ENCODE measurements at places on chromosomes 3 and 15.
A peak's percentile ranks its signal among the peaks of the same experiment; 100 is the strongest.

- no peak for DNase-seq
Measured at GRCh38 chr15:39704235-39704634, 78.4 kb downstream of the FSIP1 start.

DNA sequence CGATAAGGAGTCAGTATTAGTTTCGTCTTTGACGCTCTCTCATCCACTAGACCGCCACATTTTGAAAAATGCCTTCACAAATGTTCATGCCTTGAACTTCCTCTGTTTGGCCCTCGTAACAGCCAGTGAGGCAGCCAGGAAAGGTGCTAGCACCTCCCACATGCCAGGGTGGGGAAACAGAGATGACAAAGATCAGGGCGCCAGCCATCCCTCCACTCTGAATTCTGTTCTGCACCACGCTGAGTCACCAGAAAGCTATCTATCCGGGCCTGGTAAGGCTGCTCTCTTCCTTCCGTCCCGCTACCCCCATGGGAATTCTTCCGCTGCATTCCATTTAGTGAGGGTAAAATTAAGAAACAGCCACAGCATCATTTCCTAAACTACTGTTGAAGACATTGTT lies 31.3 kb upstream of the BCL2L10 start:
- DNase-seq = no peak

- no peak for DNase-seq
Measured at GRCh38 chr15:63506537-63507035, 2.2 kb downstream of the USP3 start.

- DNase-seq = peak; percentile 13
Measured at GRCh38 chr3:146625186-146625775, 20.1 kb upstream of the PLSCR5 start.

DNA sequence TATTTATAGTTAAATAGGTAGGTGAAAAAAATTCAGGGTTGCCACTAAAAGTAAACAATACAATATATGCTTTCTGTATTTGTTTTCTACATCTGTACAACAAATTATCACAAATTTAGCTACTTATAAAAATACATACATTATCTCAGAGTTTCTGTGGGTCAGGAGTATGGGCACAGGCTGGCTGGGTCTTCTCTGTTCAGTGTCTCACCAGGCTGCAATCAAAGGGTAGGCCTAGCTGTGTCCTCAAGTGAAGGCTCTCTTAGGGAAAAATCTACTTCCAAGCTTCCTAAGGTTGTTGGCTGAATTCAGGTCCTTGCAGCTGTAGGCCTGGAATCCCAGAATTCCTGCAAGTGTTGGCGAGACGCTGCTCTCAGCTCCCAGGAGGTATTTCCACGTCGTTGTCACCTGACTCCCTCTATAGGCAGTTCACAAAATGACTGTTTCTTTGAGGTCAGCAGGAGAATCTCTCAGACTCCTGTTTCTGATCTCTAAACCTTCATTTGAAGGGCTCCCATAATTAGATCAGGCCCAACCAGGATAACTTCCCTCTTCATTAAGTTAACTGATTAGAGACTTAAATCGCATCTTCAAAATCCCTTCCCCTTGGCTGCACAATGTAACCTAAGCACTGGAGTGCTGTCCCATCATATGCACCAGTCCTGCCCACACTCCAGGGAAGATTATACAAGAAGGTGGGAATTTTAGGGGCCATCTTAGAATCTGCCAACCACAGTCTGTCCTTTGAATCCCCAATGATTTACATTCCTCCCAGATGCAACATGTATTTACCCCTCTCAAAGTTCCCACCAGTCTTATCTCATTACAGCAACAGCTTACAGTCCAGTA lies 296.6 kb downstream of the SUCLG2 start:
- peak; percentile 20 for DNase-seq

- no peak for DNase-seq
Measured at GRCh38 chr3:129855832-129856419, 37.6 kb downstream of the TMCC1 start.

GRCh38 chr15:91022075-91022831 lies at the start of gene VPS33B:
Gene VPS33B, minus strand, starts transcription at chr15:91022594. Its CDS starts 345 bp downstream, at chr15:91022249.
- peak; percentile 80 for DNase-seq

DNA sequence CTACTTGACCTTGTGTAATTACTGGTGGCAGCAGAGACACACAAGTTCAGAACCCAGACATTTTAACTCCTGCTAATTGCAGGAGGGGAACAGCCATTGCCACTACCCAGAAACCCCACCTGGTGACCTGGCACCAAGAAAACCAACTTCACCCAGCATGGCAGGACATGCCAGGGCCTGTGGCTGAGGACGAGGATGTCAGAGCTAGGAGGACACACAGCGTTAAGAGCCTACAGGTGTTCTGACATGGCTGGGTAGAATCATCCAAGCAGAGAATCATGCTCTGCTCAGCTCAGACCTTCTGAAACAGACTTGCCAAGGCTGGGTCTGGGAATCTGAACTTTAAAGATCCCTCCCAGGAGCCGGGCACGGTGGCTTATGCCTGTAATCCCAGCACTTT lies 11.7 kb upstream of the SPATA12 start:
- DNase-seq = no peak

- no peak for DNase-seq
Measured at GRCh38 chr15:94747510-94747909, 516.1 kb downstream of the MCTP2 start.

DNA sequence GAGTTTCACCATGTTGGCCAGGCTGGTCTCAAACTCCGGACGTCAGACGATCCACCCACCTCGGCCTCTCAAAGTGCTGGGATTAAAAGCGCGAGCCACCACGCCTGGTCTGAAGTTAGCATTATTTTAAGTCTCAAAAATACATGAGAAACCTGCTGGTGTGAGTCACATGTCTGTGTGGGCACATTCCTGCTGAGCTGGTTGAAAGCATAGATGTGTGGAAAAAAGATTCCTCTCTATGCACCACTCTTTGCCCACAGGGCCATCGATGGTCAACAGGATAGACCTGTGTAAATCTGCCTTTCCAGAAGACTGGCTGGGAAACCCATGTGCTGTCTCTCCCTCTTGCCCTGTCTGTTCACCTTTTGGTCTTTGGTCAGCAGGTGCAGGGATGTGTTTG lies 63.5 kb downstream of the CHRD start:
- DNase-seq = no peak

DNA sequence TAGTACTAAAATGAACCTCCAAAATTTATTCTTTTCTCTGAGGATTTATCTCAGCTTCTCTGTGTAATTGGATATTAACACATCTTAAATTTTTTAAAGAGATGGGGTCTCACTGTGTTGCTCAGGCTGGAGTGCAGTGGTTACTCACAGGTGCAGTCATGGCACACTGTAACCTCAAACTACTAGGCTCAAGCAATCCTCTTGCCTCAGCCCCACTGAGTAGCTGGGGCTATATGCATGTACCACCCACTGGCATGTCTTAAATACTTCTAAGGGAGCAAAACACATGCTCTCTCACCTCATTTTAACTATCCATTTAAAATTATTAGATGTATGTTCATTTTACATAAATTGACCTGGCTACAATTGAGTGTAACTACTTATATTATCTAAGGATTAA lies 11.3 kb upstream of the TMEM87A start:
- DNase-seq = no peak

DNA sequence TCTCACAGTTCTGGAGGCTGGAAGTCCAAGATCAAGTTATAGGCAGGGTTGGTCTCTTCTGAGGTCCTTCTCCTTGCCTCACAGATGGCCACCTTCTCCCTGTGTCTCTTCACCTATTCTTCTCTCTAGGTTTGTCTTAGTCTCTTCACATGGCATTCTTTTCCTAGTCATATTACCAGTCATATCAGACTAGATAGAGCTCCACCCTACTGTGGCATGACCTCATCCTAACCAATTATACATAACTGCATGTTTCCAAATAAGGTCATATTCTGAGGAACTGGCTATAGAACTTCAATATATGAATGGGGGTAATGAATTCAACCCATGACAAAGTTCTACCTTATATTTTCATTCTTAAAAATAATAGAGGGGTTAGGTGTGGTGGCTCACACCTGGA lies 196.4 kb upstream of the UBE3A start:
- DNase-seq = no peak

DNA sequence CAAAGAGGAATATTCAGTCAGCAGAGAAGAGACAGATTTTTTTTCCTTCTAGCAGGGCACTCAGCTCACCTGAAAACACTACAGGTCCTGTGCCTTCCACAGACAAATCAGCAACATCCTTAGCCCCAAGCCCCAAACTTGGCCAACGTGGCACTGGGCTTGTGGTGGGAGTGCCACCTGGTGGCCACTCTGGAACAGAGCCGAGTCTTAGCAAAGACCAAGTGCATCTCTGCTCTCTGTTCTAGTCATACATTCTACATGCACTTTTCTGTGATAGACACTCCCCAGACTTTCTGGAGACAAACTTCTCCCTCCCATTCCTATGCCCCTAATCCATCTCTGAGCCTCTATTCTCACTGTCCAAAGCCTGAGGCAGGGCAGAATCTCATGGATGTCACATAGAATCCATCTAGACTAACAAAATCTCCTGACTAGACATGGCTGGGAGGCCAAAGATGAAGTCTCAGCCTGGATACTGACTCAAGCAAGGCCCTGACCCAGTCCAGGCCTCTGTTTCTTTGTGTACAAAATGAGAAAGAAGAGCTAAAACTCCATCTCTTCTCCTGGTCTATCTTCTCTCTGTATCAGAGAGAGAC lies 5.1 kb upstream of the SEMA7A start:
- DNase-seq = peak; percentile 86

GRCh38 chr15:89090791-89091626 lies 2.8 kb downstream of the ABHD2 start:
- peak; percentile 32 for DNase-seq

GRCh38 chr3:111667621-111668239 lies 72.6 kb upstream of the ZBED2 start:
- DNase-seq = peak; percentile 49

GRCh38 chr15:23416349-23417276 lies 30.4 kb downstream of the GOLGA6L2 start:
- no peak for DNase-seq

GRCh38 chr3:123258811-123259420 lies 57.2 kb downstream of the SEC22A start:
- DNase-seq = peak; percentile 42

GRCh38 chr15:85625856-85626255 lies 168.9 kb downstream of the KLHL25 start:
- DNase-seq = peak; percentile 29

- no peak for DNase-seq
Measured at GRCh38 chr3:81716870-81717509, 44.5 kb downstream of the GBE1 start.

GRCh38 chr3:46085421-46086082 lies 58.3 kb upstream of the XCR1 start:
- DNase-seq = no peak

- no peak for DNase-seq
Measured at GRCh38 chr15:101063891-101064794, 145.0 kb downstream of the LRRK1 start.

GRCh38 chr3:29284497-29284896 lies 3.6 kb downstream of the RBMS3 start:
- DNase-seq = no peak

GRCh38 chr3:168071591-168072322 lies 24.0 kb downstream of the GOLIM4 start:
- no peak for DNase-seq

DNA sequence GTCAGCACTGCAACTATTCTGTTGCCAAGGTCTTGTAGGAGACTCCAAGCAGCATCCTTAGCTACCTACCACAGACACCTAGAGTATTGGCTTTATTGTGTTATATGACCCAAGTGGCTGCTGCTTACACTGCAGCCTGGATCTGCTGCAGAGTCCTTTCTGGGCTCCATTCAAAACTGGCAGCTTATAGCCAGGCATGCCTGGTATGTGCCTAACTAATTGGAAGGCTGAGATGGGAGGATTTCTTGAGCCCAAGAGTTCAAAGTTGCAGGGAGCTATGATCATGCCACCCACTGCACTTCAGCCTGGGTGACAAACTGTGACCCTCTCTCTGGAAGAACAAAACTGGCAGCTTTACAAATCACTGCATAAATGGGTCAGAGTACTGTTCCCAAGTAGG lies 8.6 kb downstream of the NDUFB4 start:
- DNase-seq = no peak

Measured in GM13976 (cell line).